ENCODE measurements at places on chromosomes 3 and 15.

- DNase-seq: no peak
Measured at GRCh38 chr3:47019201-47019600, 39.7 kb downstream of the NBEAL2 start.

DNA sequence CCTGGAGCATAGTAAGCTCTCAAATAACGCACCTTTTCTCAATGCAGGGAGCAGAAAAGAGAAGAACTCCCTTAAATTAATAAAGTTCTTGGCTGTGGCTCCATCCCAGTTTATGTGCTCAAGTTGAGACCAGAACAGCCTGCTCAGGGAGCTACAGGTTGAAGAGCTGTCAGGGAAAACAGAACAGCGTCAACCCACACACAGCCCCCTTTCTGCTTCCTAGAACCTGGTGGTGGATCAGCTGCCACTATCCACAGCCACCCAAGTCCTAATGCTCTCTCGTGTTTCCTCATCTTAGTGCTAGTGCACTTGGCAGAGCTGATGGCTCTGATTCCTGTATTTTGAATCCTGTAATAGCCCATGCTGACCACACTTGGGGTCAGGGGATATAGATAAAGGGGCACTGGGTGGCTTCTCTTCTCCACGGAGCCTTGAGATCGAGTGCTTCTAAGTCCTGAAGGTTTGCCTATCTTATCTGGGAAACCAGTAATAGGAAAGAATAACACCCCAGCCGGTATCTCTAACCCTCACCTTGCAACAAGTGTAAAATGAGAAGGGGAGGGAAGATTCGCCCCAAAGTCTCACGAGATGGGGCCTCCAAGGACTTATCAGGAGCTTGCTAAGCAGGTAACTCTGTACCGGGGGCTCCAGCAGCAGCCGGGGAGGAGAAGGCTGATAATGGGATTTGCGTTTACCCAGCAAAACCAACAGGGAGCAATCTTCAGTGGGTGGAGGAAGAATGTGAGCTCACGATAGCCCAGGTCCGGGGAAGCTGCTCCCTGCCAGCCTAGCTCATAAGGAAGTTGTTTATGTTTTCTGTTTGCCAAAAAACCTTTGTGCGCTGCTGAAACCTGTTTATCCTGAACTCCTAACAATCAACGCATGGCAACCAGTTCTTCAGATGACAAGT lies 136.2 kb upstream of the ICE2 start:
- no peak for DNase-seq

GRCh38 chr3:89859757-89860156 lies 752.3 kb downstream of the EPHA3 start:
- no peak for DNase-seq

GRCh38 chr15:52112203-52112750 lies 298 bp downstream of the BCL2L10 start:
- DNase-seq: peak; percentile 81

DNA sequence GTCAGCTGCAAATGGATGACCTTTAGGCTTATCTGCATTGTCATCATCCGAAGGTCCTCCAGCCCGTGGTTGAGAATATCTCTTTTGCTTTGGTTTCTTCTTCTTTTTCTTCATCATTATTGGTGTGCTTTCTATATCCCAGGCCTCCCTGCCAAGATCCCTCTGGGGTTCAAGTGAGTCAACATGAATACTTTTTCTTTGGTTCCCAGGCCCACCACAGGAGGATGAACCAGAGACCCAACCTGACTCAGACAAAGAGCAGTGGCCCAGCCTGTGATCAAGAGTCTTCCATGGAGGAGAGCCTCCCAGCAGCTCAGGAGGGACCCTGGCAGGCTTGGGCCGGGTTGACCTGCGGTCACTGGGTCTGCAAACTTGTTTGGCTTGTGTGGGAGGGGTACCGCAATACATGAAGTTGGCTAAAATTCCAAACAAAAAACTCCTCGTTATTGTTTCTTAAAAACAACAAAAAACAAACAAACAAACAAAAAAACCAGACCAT lies 104.2 kb downstream of the MAP4 start:
- DNase-seq: no peak

- DNase-seq: no peak
Measured at GRCh38 chr3:53242642-53243041, 13.2 kb downstream of the TKT start.

GRCh38 chr3:118504906-118505305 lies 529.7 kb downstream of the IGSF11 start:
- no peak for DNase-seq

DNA sequence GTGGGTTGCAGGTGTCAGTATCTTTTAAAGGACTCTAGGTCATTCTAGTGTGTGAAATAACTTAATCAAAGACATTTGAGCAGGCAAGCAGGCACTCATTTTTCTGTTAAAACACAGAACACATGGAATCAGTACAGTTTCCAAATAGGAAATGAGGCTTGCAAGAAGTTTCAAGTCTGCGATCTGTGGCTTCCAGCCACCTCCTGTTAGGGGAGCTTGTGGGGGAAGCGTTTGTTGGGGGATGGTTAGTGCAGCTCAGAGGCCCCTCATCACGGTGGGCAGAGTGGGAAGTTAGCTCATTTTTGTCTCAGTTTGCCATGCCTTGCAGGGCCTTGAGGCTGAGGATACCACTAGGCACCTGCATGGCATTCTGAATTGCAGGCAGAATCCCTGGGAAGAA lies 59.9 kb downstream of the SLC6A11 start:
- no peak for DNase-seq

DNA sequence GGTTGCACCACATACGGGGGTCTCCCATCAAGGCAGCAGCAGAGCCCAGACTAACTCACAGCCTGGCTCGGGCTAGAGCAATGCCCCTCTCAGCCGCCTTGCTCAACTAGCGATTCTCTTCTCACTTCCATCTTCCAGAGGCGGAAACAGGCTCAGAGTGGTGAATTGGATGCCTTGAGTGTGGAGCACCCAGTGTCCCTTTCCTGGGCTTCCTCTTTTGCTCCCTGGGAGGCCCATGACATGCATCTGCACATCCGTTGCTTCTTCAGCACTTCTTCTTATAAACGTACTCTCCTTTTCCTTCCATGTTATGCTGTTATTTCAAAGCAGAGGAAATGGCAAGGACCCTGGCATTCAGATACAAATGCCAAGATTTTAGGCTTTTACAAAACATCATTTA lies 2.1 kb upstream of the IQSEC1 start:
- no peak for DNase-seq

- DNase-seq: no peak
Measured at GRCh38 chr3:46660543-46661523, 32.6 kb downstream of the ALS2CL start.

GRCh38 chr15:33985751-33986150 lies 17.5 kb downstream of the CHRM5 start:
- DNase-seq: no peak
